Upper lobe of right lung (tissue), 1 donor: ENCODE measurements at places on chromosomes 3 and 15. TPM values are rescaled to one million over a fixed set of nuclear protein-coding genes. Genes with fewer than 3 reads are reported as not detected.
A peak's percentile ranks its signal among the peaks of the same experiment; 100 is the strongest.

CCDC39 gene
- total RNA-seq, result not detected

- DNase-seq, result no peak
Observed at GRCh38 chr3:172467170-172467824, 19.0 kb upstream of the GHSR start.

DNA sequence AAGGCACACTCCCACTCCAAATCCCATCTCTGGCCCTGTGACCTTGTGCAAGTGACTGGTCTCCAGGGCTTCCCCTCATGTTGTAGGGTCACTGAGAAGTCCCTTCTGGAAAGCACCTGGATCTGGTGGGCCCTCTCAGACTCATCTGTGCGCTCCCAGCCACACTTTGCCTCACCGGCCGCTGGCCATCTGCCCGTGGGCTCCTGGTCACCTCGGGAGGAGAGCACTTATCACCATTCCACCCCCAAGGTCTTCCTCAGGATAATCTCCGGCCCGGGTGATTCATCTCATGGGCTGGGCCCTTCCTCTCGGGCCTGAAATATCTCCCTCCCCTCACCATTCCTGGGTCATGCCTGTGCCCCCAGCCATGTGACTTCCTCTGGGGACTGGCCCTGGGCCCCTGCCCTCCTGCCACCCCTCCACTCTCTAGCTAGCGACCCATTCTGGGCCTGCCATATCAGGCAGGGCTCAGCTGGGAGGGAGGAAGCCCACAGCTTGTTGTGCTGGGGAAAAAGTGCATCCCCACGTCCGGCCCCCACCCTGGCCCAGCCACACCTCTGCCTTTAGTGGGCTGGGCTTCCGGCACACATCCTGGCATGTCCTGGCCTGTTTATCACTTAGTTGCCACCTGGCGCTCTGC lies 10.6 kb upstream of the WNT7A start:
- DNase-seq, result peak; percentile 66

EFCAB12 gene
- total RNA-seq, result 0.55 TPM

- DNase-seq, result no peak
Observed at GRCh38 chr3:63179862-63180522, 98.1 kb upstream of the SYNPR start.

DNA sequence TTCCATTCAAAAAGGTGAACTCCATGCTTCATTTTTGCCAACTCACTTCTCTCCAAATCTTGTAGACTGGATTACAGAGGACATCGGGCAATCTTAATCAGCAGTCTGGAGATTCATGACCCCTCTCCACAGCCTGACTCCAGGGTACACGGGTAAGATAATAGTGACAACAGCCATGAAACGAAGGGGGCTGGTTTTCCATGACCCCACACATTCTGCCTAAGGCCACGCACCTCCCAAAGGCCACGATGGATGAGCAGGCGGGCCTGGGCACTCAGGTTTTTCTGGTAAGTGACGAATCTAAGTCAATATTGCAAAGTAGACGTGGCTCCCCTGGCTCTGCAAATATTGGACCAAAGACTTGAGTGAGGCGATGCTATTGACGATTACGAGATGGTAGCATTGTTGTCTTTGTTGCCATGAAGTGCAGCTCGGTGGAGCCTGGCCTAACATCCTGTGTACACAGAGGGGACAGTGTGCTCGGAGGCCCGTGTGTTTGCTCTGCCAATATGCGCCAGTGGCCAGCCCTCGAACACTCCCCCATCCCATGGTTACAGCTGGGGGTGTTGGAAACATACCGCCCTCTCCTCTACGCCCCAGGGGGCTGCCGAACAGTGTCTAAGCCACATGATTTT lies 119.1 kb downstream of the OPA1 start:
- DNase-seq, result no peak

- no peak for DNase-seq
Observed at GRCh38 chr15:91409387-91409786, 309.3 kb downstream of the SV2B start.

NR2E3 gene
- 0.26 TPM for total RNA-seq

MINDY4B gene
- not detected for total RNA-seq

- DNase-seq, result no peak
Observed at GRCh38 chr3:168047190-168047795, 48.4 kb downstream of the GOLIM4 start.

GRCh38 chr15:80679804-80680175 lies 15.3 kb upstream of the ABHD17C start:
- DNase-seq, result no peak

DNA sequence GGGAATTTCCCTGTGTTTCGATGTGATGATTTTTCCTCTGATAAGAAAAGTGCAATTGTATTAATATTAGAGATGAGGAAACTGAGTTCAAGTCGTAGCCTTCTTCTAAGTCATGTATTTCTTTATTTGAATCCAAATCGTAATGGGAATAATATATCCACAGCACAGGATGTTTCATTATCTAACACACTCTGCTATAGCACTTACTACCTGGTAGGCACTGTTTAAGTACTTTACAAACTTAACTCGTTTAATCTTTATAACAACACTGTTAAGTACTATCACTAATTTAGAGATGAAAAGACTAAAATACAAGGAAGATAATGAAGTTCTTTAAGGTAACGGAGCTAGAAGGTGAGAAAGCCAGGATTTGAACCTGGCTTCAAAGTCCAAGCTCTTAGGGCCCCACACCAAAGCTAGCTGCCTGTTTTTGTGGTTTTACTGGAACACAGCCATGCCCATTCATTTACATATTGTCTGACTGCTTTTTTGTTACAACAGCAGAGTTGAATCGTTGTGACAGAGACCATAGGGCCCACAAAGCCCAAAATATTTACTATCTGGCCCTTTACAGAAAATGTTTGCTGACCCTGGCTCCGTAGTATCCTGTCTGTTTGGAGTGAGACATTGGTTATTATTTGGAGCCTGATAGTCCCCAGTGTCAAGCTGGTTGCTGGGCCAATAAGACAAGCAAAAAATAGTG lies 9.6 kb upstream of the ATP13A3 start:
- DNase-seq, result no peak

DNA sequence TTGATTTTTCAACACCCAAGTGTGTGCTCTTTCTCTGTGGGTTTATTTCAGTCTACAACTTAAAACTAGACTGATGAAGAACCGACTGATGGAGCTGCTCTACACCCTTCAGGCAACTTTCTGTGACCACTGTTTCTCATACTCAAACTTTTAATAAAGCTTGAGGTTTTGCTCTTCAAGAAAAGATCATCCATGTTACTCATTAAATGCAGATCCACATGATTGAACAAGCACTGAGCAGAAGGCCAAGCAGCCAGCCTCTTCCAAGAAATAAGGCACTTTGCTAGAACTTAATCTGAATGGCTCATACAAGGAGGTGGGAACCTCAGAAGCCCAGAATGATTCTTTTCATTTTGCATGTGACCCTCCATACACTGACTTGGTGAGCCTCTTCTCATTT lies 8.7 kb downstream of the SLC27A2 start:
- no peak for DNase-seq

SPINT1 gene
- 96.8 TPM for total RNA-seq

PPIP5K1 gene
- 27.3 TPM for total RNA-seq

GRCh38 chr3:97742036-97742435 lies 22.5 kb upstream of the ARL6 start:
- DNase-seq, result no peak

DNA sequence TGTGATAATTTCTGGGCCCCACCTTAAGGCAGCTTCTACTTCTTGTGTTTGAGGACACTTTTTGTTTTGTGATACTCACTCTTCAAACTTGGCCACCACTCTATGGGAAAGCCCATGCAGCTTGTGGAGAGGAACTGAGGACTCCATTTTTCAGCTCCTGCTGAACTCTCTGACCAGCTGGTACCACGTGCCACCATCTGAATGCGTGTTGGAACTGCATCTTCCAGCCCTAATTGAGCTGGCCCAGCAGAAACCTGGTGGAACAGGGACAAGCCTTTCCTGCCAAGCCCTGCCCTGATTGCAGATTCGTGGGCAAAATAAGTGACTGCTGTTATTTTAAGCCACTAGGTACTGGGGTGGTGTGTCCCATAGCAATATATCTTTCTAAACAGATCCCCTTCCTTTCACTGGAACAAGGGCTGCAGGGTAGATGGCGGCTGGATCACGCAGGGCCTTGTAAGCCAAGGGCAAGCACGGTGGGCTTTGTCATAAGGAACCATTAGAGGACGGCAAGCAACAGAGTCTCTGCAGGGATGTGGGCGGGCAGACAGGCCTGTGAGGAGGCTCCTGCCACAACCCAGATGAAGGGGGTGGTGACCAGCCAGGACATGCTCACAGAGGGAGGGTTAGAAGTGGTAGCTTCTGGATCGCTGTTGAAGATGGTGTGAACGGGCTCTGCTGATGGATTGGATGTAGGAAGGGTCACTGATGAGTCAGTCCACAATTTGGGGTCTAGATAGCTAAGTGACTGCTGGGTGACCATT lies 9.5 kb downstream of the H1-8 start:
- no peak for DNase-seq

HTR3E gene
- not detected for total RNA-seq

DNA sequence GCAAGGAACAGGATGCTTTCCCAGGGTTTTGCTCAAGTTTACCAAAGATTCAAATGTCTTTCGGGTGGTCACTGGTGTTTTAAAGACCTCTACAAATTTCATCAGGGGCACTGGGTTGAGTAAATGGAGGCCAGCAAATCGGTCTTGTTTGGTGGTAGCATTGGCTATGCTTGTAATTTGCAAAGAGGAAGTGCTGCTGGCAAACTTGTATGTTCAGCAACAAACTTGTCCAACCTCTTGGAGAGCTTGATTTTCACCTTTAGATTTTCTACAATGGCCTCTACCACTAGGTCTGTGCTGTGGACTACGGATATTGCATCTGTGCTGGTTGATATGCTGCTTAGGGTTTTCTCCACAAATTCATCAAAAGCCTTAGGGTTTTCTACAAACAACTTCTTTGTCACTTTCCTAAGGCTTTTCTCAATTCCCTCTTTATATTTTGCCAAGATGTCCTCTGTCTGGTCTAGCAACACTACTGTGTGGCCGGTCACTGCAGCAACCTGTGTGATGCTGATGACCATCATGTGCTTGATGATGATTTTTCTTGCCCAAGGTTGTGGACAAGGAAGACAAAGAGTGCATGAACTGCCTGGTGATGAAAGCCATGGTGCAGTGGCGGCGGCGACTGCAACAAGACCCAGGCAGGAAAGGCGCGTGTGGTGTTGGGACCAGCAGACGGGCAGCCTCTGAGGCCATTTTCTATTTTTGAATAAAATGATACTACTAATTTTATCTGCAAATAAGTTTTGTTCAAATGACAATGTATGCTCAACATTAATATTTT lies 50.8 kb downstream of the RFX7 start:
- DNase-seq, result no peak

FAM3D gene
- 4.0 TPM for total RNA-seq

DNA sequence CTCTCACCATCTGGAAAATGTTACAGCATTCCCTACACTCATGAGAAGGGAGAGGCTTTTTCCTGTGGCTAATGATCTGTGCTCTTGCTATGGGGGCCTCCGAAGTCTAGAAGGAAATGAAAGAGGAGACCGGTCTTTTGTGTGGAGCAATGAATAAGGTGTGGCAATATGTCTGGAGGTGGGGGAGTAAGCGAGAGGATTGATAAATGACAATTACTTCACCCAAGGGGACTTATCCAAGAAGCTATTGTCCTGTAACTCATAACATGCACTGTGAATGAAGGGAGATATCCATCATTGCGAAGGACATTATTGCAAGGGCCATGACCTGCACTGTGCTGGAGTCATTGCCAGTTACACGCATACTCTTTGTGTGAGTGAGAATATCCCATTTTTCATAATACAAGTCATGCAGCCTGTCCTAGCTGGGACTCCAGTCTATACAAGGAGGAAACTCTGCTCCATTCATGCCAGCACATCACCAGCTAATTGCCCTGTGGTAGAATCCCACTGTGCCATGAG lies 37.7 kb upstream of the SYNPR start:
- no peak for DNase-seq

- DNase-seq, result no peak
Observed at GRCh38 chr15:77143191-77143590, 72.3 kb upstream of the TSPAN3 start.

- DNase-seq, result no peak
Observed at GRCh38 chr3:194200422-194201081, 64.6 kb downstream of the HES1 start.

DNA sequence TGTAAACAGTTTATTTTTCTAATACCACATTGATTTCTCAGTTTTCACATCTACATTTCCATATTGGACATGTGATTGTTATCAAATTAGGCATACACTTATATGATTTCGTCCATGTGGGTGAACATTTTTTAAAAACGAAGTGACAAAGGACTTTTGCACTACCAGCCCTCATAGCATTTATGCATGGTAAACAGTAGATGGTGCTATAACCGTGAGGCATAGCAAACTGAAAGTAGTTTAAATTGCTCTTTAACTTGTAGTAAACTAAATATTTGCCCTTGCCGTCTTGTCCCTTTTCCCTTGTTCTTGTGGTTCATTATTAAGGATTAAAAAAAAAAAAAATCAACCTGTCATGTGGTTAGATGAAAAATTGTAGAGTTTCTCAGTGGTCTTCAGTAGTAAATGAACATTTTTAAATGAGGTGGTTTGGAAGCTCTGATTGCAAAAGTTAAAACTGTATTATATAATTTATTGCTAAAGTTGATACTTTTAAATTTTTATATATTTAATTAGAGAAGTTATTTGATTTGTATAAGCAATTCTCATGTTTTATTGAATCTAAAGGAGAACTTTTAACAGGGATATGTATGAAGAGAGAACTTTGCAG lies 24.0 kb downstream of the STX19 start:
- DNase-seq, result no peak
